OCI-LY7 (cell line): ENCODE measurements at places on chromosomes 7 and 10.
A peak's percentile ranks its signal among the peaks of the same experiment; 100 is the strongest.

DNA sequence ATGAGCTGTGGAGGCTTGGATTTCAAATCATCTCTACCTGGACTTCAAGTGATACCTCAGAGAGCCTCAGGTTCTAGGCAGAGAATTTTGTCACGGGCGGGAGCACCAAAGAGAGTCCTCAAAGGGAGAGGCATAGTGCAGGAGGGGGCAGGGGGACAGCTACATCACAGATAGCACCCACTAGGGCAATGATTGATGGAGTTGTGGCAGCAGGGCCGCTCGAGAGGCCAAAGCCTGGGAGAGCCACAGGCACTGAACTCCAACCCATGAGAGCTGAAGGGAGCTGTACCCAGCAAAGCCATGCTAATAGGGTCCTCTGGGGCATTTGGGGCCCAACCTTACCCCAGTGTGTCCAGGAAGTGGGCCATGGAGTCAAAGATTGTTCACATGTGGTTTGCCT lies 232.0 kb upstream of the PCDH15 start:
- no peak for DNase-seq

DNA sequence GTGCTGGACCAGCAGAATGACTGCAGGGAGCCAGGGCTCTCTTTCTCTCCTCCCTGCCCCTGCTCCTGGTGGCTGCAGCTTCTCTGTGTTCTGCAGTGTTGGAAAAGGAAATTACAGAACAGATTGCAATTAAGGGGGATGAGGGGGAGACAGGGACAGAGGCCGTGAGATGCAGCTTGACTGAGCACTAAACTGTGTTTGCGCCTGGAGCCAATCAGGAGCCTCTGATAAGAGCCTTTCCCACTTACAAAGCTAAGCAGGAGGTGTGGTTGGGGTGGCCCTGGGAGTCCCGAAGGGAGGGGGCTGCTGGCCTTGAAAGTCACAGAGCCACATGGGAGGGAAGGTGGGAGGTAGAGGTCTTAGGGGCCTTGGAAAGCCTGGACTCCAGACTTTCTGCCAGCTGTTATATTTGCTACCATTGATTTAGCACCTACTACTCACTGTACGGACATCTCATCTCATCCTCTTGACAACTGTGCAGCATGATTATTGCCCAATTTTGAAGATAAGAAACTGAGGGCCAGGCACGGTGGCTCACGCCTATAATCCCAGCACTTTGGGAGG lies 26.7 kb downstream of the TRIM8 start:
- no peak for DNase-seq

DNA sequence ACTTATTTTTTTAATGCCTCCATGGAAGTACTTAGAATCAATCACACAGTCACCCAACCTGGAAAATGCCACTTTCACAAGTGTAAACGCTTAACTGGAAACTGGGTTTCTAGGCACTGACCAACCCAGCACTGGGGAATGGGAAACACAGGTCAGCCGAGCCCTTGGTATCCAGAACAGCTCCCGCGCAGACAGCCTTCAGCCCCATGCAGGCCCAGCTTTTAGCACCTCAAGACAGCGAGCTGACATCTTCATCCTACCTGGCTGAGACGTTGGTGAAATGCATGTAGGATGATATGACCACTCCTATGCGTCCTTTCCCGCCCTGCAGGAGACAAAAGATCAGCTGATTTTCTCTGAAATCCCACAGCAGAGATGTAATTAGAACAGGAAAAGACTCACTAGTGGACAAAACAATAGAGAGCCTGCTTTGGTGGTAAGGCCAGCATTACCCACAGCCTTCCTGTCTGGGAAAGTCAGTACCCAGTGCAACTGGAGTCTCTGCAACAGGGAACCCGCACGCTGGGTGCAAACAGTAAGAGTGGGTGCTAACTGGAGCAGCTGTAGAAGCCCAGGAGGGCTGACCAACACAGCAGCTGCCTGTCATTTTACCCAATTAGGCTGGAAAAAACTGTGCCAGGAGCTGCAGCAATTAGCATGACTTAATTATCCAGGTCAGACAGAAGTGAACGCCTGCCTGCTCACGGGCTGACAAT lies 153.7 kb downstream of the TNS3 start:
- no peak for DNase-seq

DNA sequence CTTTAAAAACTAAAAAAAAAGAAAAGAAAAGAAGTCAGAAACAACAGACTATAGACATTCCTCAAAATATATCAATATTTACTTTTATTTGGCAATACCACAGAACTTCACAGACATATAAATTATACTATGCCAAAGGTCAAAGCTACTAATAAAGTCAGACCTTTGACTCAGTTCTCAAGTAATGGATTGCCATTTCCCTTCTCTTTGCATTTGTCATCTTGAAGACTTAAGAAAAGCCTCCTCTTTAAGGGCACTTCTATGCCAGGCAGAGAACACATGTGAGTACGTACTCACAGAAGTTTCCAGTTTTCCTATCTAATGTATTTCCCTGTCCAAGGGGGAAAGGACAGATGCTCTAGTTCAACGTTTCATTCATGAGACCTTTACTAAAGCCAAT lies 37.6 kb downstream of the TNPO3 start:
- DNase-seq = peak; percentile 12

DNA sequence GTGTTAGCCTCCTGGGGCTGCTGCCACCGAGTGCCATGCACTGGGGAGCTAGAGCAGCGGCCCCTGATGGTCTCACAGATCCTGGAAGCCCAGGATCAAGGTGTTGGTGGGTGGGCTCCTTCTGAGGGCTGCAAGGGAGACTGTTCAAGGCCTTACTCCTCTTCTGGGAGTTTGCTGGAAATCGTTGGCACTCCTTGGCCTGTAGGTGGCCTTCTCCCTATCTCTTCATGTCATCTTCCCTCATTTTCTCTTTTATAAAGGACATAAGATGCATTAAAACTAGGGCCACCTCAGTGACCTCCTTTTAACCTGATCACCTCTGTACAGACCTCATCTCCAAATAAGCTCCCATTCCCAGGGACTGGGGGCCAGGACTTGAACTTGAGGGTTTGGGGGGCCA lies 27.0 kb upstream of the ZNF862 start:
- peak; percentile 22 for DNase-seq

- DNase-seq = no peak
Measured at GRCh38 chr10:23055424-23056185, 39.8 kb upstream of the MSRB2 start.

DNA sequence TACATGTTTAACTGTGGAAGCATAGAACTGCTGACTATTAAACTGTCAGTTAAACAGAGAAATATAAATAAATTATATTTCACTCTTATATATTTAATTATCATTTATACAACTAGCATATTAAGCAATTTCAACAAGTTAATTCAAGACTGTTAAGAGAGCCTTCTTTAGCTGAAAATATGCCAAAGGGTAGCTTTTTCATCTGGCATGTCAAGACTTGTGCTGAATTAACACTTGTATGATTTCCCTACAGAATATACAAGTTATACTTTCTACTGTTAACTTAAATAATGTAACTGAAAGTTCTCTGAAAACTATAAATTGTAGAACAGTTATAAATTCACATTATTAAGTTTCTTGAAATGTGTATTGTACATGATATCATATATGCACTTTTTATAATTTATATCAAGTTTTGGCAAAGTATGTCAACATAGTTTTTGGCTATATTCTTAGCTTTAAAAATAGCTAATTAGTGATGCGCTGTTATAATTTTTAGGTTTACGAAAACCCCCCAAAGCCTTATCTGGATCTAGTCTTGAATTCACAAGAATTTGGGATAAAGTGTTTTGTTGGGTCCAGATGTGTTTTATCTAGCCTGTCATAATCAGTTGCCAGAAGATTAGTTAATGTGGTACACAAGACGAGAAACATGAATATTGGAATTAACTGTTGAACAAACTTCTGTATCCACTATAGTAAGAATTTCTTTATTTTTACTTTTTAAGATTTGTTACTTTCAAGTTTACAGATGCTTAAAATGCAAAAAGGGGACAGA lies 231.1 kb upstream of the FOXP2 start:
- DNase-seq = no peak

- DNase-seq = no peak
Measured at GRCh38 chr7:114554781-114555537, 140.3 kb downstream of the FOXP2 start.

GRCh38 chr7:133265821-133266220 lies 12.9 kb downstream of the EXOC4 start:
- DNase-seq = no peak

DNA sequence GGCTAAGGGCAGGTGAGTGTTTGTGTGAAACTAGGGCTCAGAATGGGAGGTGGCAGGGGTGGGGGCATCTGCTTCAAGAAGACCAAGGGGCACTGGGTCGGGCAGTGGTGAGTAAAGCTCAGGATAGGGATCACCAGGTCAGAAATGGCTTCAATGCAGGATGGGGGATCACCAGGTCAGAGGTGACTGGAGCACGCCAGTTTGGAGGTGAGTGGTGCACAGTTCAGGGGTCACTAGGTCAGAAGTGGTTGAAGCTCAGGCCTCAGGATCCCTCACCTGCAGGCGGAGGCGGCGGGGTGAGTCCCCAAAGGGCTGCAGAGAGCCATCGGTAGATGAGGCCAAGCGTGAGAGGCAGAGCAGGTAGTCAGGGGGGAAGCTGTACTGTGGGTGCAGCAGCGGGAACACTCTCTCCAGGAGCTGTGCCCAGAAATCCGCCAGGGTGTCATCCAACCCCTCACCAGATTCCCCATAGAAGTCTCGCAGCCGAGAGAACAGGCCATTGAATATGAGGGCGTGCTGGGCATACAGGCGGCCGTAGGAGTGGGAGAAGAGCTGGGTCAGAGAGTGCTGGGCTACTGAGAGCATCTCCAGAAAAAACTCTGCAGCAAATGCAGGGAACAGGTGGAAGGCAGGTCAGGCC lies 1.8 kb downstream of the GPC2 start:
- no peak for DNase-seq

GRCh38 chr10:50621968-50622705 lies 1.6 kb downstream of the SGMS1 start:
- DNase-seq = peak; percentile 91
